ENCODE measurements at places on chromosomes 7 and 10.

DNA sequence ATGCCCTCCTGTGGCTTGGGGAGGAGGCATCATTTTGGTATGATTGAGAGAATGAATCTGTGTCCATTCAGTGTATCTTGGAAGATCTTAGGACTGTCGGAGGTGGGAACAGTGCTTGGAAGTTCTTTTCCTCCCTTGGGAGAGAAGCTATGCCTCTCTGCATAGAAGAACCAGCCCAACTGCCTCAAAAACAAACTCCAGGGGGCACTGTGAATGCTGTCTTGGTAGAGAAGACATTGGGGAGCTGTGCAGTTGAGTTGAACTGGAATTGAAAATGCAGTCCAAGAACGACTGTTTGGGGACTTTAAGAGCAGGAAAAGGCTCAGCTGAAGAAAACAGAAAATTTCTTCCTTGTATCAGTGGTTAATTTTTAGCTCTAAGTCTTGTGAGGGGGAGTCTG lies 4.9 kb upstream of the GJD4 start:
- DNase-seq: no peak

DNA sequence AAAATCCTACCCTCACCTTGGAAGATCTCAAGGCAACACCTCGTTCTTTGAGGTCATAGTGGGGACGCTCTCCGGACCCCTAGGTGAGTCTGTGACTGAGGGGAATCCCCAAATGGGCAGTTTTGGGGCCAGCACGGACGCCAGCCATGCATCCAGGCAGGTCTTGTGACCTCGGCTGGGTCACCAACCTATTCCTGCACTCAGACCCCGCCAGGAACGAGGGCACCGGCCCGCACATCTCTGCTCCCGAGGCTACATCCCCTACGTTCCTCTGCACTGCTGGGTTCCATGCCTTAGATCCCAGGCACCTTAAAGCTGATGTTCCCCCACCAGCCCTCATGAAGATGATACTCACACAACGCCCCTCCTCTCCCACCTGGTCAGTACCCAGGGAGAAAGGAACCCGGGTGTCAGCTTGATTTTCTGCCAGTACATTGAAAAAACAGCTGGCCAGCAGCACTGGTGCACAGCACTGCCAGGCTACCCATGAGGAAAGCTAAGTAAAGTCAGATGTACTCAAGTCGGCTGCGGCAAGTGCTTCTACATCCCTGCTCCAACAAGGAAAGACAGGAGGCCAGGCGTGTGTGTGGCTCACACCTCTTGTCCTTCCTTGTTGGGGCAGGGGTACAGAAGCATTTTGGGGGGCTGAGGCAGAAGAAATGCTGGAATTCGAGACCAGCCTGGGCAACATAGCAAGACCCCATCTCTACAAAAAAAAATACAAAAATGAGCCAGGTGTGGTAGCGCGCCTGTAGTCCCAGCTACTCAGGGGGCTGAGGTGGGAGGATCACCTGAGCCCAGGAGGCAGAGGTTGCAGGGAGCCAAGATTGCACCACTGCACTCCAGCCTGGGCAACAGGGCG lies 48.1 kb downstream of the DIP2C start:
- no peak for DNase-seq

DNA sequence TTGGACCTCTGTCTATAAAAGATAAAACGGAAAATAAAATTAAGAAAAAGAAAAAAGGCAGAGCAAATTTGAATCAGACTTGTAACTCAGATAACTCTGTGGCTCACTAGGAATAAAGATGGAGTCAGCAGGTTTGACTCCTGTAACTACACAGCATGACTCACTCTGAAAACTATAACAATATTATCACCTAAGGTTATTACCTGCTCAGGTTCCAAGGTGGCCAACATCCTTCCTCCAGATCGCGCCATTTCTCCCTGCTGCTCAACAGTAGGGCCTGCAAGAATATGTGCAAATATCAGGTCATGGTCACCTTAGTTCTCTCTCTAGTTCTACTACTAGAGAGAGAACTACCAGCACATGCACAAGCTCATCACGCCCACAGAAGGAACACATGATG lies 30.0 kb downstream of the ALDH18A1 start:
- no peak for DNase-seq

GRCh38 chr10:123906884-123907652 lies 15.5 kb upstream of the CPXM2 start:
- no peak for DNase-seq

GRCh38 chr7:27873981-27874957 lies 134.3 kb downstream of the TAX1BP1 start:
- no peak for DNase-seq

- DNase-seq: no peak
Observed at GRCh38 chr10:48389272-48389671, 82.8 kb downstream of the MAPK8 start.

Data from hematopoietic multipotent progenitor cell treated with erythropoietin and hydrocortisone succinate and interleukin-3 and kit ligand, for 15 days (in vitro differentiated cells).